Nephron progenitor cell (in vitro differentiated cells): ENCODE measurements at places on chromosomes 4 and X.

DNA sequence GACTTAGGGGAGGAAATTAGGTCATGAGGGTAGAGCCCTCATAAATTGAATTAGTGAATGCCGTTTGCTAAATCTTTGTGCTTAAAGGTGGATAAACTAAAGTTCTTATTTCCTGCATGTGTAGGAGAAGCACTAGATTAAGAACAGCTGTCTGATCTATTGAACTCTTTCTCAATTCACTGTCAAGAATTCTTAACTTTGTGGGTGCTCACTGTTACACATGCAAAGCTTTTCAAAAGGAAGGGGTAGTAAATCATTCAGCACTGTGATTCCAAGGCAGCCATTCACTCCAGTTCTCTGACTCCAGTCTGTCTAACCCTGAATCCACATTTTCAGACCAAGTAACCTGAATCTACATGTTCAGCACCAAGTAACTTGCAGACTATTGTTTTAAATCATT lies 1520.1 kb downstream of the PCDH18 start:
- DNase-seq = no peak

DNA sequence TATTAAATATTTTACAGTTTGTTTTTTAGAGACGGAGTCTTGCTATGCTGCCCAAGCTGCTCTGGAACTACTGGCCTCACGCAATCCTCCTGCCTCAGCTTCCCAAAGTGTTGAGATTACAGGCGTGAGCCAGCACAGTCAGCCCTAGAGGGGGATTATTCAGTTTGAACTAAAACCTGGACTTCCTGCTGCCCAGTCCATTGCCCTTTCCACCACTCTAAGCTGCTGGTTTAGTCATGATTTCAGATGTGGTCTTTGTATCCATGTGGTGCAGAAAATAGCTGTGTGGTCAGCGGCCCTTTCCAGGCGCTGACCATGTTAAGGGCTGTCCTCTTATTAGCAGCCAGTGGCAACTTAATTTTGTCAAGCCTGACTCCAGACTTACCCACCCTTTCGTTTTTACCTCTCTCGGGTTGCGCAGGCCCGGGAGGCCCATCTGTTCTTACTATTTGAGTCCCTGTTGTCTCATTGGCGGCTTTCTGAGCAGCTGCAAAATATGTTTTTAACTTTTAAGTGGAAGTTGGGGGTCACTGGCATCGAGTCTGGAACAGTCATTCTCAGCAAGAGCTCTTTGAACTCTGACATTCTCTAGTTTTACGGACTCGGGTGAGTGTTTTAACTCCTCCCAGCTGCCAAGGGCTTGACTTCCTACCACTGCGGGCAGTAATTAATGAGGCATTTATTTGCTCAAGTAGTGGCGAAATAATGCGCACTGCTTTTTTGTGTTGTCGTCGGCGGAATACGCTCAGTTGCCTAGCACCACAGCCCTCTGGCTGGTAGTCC lies 773 bp upstream of the VMA21 start:
- DNase-seq = no peak

DNA sequence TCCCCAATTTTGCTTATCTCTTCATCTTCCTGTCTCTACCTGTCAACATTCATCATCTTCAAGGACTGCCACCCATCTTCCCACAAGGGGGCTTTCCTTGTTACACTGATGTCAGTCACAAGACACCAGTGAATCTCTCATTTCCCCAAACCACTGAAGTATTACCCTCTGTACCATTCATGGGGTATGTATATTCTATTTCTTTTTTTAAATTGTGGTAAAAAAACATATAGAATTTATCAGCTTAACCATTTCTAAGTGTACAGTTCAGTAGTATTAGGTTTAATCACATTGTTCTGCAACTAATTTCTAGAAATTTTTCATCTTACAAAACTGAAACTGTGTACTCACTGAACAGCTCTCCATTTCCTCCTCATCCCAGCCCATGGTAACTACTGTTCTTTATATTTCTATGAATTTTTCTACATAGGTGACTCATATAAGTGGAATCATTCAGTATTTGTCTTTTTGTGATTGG lies 98.6 kb downstream of the LARP7 start:
- DNase-seq = no peak

DNA sequence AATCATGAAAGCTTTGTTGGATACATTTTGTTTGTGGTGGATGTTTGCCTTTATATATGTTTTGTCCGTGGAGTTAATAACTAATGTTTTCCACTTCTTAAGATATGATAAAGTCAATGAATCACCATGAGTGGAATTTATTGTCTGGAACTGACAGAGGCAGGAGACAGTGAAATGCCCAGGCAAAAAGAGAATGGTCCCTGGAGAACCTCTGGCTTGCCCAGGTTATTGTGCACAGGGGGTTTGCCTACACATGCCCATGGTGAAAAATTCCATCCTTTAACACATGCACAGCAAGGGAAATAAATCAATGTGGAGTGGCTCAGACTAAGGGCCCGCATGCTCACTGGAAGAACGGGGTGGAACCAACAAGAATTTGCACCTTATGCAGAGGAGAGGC lies 964.3 kb upstream of the GRIA3 start:
- DNase-seq = no peak

DNA sequence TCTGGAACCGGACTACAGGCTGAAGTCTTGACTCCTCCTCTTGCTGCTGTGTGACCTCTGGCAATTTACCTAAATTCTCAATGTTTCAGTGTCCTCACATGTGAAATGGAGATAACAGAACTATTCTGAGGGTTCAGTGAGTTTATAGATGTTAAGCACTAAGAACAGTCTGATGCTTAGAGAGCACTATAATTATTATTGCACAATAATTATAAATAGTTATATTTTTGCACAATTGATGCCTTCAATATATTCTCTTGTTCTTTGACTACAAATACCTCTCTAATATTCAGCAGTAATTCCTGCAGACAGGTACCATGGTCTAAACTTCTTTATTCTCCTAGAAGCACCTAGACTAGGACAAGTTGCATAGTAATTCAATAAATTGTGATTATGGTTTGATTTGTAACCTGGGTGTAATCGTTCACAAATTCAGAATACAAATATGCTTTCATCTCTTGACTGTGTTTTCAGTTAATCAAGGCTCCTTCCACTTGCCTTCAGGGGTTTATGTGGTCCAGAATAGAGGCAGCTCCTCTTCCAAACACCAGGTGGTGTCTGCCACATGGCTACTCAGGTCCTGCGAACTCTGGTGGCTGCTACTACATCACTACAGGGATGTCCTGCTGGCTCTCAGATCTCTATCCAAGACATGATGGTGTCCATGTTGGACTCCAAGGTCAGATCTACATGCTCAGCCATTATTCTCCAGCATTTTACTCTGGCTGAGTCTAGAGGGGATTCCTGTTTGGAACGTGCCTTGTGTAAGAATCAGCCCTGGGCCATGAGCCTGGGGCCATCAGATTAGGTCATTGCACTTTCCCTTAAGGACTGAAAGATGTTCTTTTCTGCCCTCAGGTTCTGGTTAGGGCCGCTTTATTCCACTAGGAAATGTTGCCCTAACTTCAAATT lies 103.4 kb downstream of the QRFPR start:
- peak; percentile 3 for DNase-seq

DNA sequence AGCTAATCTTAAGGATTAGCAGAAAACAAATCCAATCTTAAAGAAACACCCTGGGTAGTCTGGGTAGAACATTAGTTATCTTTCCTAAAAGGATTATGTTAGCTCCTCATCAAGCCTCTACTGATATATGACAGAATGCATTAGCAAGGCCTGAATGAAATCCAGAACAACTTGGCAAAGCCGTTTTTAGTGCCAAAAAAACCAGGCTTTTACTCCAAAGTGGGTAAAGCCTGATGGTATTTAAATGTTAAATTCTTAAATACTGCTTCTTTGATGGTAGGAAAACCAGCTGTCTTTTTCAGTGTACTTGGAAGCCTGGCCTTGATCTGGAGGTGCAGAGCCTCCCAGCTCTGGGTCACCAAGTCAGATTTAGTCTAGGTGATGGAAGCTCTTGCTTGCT lies 120.4 kb downstream of the GATB start:
- no peak for DNase-seq

DNA sequence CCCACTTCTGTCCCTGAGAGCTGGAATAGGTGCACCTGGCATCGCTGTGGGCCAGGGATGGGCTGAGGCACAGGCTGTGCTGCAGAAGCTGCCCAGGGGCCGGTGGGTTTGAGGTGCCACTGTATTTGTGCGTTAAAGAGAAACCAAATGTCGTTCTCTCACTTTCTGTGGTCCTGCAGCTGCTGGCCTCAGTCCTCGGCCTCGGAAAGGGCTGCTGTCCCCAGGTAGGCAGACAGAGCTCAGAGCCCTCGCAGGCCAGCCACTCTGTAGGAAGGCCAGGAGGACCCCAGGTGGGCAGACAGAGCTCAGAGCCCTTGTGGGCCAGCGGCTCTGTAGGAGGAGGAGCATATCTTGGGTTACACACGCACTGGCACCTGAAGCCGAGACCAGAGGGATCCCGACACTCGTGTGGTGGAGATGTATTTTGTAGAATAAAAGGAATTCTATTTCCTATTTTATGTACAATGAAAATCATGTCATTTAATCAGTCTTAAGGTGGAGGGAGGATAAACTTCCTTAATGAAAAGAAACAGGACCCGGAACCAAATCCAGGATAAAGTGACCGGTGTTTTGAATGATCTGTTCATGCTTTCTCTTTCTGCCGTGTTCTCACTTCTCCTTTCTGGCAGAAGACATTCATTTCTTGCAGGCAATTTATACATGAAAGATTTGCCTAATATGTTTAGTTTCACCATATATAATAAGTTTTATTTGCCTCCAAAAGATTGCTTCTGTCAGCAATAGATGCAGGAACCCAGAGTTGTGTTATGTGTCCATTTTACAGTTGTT lies 54.4 kb upstream of the HGFAC start:
- no peak for DNase-seq

GRCh38 chrX:12325171-12325570 lies 186.9 kb downstream of the FRMPD4 start:
- DNase-seq = no peak

DNA sequence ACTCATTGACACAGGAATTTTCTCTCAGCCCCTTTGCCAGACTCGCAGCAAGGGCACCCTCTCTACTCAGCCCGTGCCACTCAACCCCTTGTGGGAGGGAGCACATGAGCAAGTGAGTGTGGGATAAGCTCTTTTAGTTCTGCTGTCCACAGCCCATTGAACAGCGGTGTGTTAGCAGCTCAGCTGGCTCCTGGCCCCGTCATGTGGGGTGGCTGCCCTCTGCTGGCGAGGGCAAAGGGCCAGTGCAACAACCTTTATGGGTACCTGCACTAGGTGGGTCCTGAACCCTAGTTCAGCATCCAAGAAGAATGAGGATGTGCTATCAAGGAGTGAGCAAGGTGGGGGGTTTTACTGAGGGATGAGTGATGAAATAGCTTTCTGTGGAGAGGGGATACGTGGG lies 85.0 kb upstream of the ZNF81 start:
- peak; percentile 32 for DNase-seq

DNA sequence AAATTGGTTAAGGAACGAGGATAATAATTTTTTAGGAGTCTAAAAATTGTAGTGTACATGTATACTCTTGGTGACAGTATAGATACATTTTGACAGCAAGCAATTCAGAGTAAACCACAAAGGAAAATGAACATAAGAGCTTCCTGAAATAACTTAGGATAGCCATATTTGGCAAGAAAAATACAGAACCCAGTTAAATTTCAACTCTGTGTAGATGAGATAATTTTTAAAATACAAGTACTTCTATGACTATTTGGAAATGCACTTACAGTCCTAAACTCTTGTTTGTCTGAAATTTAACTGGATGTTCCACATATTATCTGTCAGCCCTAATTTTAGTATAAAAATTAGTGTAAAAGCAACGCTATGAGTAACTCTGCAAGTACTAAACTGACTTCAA lies 124.4 kb upstream of the PCDH18 start:
- DNase-seq = no peak

DNA sequence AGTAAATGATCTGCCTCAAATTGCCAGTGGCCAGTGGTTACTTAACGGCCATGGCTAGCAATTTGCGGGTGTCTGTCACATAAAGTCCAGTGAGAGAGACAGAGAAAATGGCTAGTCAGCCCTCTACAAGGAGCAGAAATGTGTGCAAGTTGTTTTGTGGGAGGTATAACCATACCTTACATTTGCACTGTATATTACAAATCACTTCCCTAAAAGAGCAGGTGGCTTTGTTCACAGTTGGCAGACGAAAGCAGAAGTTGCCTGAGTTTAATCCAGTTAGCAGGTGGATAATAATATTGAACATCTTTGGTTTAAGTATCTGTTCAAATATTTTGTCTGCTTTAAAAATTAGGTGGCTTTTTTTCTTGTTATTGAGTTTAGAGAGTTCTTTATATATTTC lies 15.6 kb downstream of the SRPX start:
- no peak for DNase-seq

DNA sequence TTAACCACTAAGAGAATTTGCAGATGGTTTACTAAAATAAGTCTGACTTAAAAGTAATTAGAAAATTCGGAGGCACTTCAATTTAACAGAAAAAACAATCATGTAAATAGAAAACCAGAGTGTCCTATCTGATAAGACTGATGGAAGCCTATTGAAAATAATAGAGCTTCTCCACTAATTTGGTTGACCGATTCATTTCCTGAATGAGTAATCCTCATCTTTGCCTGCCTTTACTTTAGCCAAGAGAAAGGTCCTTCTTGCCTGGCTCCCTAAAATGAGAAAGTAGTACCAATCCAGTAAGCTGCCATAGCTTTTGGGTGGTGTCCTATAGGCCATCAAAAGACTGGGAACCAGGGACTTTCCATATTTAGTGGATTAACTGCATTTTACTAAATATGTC lies 48.4 kb downstream of the KCNIP4 start:
- no peak for DNase-seq
